ENCODE measurements at places on chromosomes 2 and 18.

GRCh38 chr18:63161761-63162195, 157.8 kb downstream of the BCL2 start:
- DNase-seq: peak; percentile 82

DNA sequence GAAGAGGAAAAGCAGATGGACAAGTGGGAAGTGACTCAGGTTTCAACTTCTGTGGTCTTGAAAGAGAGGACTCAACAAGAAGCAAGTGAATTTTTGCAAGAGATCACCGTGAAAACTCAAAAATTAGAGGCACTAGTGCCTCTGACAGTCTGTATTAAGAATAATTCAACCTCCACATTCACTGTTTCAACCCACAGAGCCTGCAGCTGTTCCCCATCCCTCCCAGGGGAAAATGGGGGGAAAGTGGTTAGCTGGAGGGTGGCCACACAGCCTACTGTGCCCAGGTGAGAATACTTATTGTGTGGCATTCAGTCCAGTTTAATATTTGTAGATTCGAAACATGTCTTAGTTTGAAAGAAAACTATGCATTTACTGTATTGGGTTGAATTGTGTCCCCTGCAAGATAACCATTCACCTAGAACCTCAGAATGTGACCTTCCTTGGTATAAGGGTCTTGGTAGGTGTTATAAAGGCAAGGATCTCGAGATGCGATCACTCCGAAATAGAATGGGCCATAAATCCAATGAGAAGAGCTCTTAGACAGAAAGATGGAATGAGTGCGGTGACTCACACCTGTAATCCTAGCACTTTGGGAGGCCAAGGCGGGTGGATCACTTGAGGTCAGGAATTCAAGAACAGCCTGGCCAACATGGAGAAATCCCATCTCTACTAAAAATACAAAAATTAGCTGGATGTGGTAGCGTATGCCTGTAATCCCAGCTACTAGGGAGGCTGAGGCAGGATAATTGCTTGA, 94.3 kb downstream of the IRS1 start:
- no peak for DNase-seq

DNA sequence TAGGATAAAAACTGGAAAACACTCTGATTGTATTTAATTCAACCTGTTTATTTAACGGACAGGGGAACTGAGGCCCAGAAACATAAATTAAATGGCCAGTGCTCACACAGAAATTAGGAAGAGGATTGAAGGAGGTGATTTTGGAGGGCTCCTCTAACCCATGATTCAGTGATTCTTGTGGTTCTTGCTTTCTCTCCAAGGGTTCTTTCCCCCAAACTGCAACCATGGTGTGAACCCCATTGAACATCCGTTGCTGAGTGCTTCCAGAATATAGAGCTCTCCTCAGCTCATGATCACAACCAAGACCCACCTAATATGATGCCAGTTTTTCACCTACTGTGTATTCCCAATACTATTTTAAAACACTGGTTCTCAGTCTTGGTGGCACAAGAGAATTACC, 41.4 kb downstream of the BMP10 start:
- no peak for DNase-seq

DNA sequence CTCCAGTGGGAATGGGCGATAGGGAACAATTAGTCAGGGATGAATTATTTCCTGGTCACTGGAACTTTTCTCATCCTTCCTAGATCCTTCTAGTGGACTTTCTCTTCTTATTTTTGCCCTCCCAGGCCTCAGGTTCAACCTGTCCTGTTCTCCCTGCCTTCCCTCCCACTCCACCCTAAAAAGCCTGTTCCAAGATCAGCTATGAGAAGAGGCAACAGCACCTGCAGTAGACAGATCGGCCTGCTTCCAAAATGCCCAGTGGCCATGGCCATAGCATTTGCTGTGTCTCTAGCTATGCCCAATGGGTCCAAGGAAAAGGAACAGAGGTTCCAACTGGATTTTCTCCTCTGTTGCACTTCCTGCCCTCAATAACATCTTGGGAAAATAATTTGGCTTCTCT, 16.5 kb upstream of the KCNF1 start:
- no peak for DNase-seq
